ENCODE measurements at places on chromosomes 7 and 10.

GRCh38 chr7:139655305-139655704, 122.5 kb downstream of the HIPK2 start:
- no peak for DNase-seq

DNA sequence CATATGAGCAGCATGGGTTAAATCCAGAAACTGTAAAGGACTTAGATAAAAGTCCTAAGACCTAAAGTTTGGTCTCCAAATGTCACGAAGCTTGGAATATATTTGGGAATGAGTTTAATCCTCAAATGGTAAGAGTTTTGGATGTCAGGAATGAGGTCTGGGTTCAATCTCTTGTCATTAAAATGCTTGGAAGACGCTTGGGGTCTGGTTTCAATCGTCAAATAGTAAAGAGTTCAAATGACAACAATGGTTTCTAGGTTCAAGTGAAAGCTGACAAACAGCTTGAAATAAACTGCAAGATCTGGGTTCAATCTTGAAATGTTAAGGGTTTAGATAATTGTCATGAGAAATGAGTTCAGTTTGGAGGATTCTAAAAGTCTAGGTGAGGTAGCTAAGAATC, 385.5 kb upstream of the HPS1 start:
- no peak for DNase-seq

- DNase-seq: no peak
Observed at GRCh38 chr7:92255308-92255707, 9.5 kb downstream of the ANKIB1 start.

GRCh38 chr7:121633186-121633585, 237.1 kb upstream of the FAM3C start:
- DNase-seq: no peak

GRCh38 chr10:120691625-120692024, 159.5 kb upstream of the WDR11 start:
- DNase-seq: no peak

GRCh38 chr7:69961436-69961835, 363.2 kb downstream of the AUTS2 start:
- no peak for DNase-seq

DNA sequence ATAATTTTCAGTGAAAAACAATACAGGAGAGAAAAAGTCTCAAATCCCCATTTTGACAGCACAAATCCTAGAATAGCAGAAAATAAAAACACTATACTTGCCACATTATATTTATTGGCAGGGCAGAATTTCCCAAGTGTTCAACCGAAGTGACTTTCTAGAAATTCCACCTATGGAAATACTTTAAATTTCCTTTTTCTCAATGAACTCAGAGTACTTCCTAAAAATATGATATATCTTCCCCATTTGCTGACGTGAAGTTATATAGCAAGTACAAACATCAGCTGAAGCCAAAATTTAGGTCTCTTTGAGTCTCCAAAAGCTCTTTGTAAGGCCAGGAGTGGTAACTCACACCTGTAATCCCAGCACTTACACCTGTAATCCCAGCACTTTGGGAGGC, 83.3 kb downstream of the NT5C2 start:
- no peak for DNase-seq

- no peak for DNase-seq
Observed at GRCh38 chr10:63899673-63900300, 378.6 kb downstream of the REEP3 start.

- DNase-seq: no peak
Observed at GRCh38 chr10:110268971-110269370, 35.7 kb downstream of the SMNDC1 start.

All from activated gamma-delta T cell treated with Interleukin-2 at 50 U/mL for 16 hours (primary cell).